ENCODE measurements at places on chromosomes 16 and 17. TPM values are rescaled to one million over a fixed set of nuclear protein-coding genes. Genes with fewer than 3 reads are reported as not detected.

DNA sequence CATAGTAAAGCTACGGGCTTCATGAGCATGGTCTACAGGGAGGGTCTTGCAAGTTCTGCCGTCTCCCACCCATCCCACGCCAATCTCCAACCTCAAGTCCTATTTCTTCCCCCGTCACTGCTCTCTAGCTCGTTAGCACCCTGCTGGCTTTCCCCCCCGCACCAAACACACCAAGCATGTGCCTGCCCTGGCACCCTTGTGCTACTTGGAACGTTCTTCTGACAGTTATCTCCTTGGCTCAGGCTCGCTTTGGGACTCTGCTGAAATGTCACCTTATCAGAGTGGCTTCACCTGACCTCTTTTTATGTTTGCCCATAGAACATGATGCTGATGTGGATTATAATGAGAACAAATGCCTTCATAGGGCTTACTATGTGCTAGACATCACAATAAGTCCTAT, 21.9 kb downstream of the GLYR1 start:
- DNase-seq: no peak

GRCh38 chr17:2368359-2368758, 31.1 kb downstream of the SGSM2 start:
- no peak for DNase-seq

DNA sequence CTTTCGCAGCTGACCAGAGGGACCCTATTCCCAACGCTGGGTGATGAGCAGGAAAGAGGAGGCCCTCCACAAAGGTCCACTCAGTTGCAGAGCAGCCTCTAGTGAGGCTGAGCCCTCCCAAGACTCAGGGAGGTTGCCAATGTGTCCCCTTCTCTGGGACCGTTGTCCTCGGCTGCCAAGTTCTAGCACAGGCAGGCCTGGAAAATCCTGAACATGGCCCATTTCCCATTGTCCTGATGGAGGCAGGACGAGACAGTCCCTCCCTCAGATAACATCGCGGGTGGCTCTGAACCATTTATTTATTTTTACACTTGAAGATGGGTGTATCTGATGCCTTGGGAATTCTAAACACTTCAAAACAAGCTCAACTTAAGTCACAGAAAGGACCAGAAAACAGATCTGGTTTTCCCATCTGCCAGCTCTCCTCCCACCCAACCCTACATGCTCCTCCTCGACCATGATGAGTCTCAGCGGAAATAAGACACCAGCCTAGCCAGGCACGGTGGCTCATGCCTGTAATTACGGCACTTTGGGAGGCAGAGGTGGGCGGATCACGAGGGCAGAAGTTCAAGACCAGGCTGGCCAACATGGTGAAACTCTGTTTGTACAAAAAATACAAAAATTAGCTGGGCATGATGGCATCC, 12.8 kb downstream of the CDIP1 start:
- peak; percentile 50 for DNase-seq

- DNase-seq: peak; percentile 63
Measured at GRCh38 chr16:83356266-83356665, 451.5 kb upstream of the HSBP1 start.

- no peak for DNase-seq
Measured at GRCh38 chr16:79263425-79263824, 337.1 kb downstream of the MAF start.

- no peak for DNase-seq
Measured at GRCh38 chr17:55264278-55264644, 499 bp upstream of the HLF start.

DNA sequence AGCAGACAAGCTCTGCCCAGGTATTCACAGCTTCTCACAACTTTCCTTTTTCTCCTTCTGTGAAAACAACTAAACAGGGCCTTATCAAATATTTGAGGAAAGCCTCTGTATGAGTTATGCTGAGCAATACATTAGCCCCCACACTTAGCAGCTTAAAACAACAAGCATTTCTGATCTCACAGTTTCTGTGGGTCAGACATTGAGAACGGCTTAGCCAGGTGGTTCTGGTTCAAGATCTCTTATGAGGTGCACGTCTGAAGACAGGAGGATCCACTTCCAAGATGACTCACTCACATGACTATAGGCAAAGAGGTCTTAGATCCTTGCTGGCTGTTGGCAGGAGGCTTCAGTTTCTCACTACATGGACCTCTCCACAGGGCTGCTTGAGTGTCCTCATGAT, 181.4 kb upstream of the WSCD1 start:
- no peak for DNase-seq

KRT39 gene
- total RNA-seq: not detected

CLEC10A gene
- total RNA-seq: not detected

KREMEN2 gene
- under 0.01 TPM for total RNA-seq

CCDC78 gene
- total RNA-seq: 1.3 TPM

ADAMTS18 gene
- total RNA-seq: not detected

SEZ6 gene
- not detected for total RNA-seq

MSLN gene
- 0.32 TPM for total RNA-seq
